Activated T-cell treated with anti-CD3 and anti-CD28 coated beads for 48 hours (primary cell): ENCODE measurements at places on chromosomes 1 and 21.

GRCh38 chr21:44865561-44866280 is 7.8 kb downstream of the PTTG1IP start:
- DNase-seq, result no peak

- DNase-seq, result no peak
Measured at GRCh38 chr1:109269212-109269980, 13.5 kb downstream of the PSRC1 start.

GRCh38 chr1:5599541-5599940 is 392.7 kb downstream of the NPHP4 start:
- DNase-seq, result no peak

DNA sequence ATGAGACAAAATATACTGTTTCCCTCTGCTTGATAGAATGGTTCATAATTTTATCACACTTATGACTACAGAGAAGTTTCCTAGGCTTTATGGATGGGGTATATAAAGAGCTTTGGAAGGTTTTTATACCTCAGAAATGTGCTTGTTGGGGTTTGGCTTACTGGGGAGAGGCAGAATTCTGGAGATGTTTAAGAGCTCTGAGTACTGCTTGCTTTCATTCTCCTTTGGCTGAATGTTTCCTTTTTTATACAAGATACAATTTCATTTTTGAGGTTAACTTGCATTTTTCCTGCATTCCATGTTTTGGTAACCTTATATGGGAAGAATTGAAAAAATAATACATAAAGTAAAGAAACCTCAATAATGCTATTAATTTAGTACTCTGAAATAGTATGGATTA is 157.7 kb upstream of the COL11A1 start:
- no peak for DNase-seq

- no peak for DNase-seq
Measured at GRCh38 chr1:9115351-9116205, 13.3 kb downstream of the GPR157 start.

DNA sequence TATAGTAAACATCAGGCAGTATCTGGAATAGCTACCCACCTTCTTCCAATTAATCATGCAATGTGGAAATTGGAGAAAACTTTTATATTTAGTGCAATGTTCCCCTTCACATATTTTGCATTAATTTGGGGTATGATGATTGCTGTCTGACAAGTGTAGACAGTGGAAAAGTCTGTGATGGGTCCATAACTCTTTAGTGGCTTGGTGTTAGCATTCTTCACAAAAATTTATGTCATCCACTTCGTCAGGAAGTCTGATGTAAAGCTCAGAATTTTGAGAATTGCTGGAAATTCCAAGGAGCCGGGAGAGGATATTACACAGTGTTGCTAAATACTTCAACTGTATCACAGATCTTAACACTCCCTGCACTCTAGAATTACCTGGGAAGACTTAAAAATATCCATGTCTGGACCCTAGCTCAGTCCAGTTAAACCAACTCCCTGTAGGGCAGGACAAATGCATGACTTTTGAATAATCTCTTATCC is 549.7 kb upstream of the PLXNA2 start:
- no peak for DNase-seq

DNA sequence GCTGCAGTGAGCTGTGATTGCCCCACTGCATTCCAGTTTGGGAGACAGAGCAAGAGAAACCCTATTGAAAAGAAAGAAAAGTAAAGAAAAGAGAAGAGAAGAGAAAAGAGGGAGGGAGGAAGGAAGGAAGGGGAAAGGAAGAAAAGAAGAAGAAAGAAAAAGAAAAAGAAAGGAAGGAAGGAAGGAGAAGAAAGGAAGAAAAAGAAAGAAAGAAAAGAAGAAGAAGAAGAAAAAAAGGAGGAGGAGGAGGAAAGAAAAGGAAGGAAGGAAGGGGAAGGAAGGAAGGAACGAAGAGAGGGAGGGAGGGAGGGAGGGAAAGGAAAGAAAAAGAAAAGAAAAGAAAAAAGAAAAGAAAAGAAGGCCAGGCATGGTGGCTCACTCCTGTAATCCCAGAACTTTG is 10.2 kb downstream of the SLC5A9 start:
- no peak for DNase-seq

DNA sequence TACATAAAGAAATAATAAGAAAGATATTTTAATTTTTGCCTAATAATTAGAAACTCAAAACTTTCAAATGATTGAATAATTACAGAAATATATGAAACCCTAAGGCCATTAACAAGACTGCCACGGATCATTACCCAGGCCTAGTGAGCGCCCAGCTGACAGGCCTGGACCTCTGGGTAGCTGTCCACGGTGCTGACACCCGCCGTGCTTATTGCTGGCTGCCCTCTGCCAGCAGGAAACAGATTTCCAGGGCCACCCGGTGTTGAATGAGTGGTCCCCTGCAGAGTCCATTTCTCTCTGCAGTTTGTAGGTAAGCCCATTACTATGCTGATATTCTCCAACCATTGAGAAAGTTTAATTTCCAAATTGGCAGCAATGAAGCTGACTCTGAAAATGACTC is 254.4 kb upstream of the GJB5 start:
- DNase-seq, result no peak

GRCh38 chr1:51654000-51654399 is 37.1 kb downstream of the OSBPL9 start:
- no peak for DNase-seq

DNA sequence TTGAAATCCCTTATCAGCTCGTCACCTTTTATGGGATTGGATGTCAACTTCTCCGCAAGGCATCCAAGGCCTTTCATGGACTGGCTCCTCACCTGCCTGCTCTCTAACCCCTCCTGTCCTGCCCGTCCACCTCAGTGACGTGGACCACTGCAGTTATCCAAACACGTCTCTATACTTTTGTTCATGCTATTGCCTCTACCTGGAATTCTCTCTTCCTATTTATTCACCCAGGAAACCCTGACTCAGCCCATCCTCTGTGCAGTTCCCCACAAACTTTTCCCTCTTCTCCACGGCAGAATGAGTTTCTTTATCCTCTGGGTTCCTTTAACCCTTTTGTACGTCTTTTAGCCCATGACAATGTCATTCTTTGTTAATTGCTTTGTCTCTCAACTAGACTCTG is 5.1 kb upstream of the UTP25 start:
- DNase-seq, result no peak

- DNase-seq, result no peak
Measured at GRCh38 chr1:6178751-6179563, 1.2 kb downstream of the CHD5 start.

- DNase-seq, result no peak
Measured at GRCh38 chr1:156128308-156128653, 13.8 kb downstream of the LMNA start.

DNA sequence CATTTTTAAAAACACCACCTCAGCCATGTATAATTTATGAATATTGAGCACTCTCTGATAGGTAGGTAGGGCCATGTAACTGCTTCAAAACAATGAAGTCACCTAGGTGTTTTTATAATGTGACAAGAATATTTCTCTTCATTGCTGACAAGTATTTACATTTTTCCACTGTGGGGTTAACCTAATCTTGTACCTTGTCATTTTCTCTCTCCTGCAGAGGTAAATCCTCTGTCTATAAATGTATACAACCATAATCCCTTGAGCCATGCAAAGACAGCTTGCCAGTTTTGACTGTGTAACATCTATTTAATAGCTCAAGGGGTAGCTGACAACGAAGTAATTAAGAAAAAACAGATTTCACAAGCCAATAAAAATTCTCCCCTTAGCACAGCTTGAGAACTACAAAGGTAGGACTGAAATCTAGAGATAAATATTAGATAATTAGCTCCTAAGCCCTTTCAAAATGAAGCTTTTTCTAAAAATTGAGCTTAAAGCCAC is 137.6 kb upstream of the POGK start:
- no peak for DNase-seq

GRCh38 chr1:64892576-64893573 is 73.5 kb downstream of the JAK1 start:
- no peak for DNase-seq

- no peak for DNase-seq
Measured at GRCh38 chr1:214550013-214550856, 1.2 kb downstream of the PTPN14 start.

- DNase-seq, result peak; percentile 23
Measured at GRCh38 chr1:59814901-59815825, at the start of gene HOOK1. Gene HOOK1, plus strand, starts transcription at chr1:59814949. Its CDS starts 169 bp downstream, at chr1:59815118.

DNA sequence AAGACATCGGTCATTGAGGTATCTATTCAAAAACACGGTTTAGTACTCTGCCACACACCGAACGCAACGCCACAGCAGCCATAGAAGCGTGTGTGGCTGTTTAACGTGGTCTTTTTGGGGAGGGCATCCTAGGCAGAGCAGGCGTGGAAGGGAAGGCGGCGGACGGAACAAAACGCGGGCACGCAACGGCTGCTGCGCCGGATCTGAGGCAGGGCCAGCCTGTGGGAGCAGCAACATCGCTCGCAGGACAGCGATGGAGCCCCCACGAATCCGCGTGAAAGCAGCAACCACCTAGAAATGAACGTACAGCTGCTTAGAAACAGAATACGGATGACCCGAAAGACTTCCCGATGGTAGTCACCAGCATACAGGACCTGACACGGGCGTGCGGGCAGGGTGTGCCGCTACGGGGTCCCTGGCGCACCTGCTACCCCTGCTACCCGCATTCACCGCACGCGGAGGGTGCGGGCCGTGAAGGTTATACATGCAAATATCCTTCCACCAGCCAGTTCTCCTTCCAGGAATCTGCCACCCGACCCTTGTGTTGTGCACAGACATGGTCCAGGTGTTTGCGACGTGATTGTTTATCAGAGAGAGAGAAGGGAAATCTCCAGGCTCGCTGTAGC is 114.4 kb upstream of the COL6A1 start:
- DNase-seq, result no peak

DNA sequence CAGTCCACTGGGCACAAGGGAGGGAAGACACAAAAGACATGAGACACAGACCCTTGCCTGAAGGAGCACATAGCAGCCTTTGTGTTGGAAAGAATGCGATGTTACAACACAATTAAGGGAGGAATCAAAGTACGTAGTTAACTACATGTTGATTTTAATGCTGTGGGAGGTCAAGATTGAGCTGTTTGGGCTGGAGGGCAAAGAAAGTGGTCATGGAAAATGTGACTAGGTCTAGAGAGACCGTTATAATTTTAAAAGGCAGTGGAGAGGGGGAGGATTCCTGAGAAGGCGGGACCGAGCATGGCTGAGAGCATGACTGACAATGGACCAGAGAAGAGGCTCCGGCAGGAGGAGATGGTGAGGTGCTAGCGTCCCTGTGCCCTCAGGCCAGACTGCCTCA is 111.8 kb upstream of the ATP1A1 start:
- DNase-seq, result no peak

DNA sequence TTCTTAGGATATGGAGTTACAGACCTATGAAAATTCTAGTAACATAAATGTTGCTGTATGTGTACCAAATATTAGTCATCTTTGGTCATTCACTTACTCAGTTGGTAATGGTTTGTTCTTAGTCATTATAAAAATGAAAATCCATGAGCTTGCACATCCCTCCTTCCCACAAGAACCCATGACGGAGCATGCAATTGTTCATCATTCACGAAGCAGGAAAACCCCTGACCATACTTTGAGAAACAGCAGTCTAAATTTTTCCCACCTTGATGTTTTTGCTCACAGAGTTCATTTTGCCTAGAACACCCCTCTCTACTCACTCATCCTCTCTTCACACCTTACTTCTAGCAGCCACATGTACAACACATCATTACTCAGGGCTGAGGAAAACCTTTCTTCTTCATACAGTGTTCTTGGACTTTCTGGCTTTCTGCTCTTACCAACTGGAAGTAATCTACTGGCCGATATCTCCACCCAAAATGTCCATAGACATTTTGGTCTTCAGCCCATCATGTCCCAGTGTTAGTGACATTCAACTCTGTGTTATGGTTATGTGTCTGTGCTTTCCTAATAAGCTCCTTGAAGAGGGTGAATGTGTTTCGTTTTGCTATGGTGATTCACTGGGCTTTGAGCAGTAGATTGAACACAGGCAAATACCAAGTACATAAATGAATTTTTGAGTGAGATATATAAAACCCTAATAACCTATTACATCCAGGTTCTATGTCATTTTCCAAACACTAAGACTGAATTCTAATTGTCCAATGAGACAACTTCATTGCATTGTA is 189.9 kb downstream of the ZC3H11B start:
- no peak for DNase-seq

DNA sequence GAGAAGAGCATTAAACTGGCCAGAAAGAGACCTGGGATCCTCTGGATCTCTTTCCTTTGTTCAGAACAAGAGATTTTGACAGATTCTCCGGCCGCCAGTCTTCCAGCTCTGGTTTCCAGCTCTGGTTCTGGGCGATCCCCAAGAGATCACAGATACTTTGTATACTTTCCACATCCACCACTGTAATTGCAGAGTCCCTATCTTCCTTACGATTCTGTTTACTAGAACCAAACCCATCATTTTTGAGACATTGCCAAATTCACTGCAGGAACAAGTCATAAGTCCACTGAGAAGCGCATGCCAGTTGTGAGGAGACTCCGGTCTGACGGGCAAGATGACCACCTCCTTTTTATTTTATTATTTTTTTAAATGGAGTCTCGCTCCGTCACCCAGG is 505.2 kb downstream of the SMYD3 start:
- no peak for DNase-seq

DNA sequence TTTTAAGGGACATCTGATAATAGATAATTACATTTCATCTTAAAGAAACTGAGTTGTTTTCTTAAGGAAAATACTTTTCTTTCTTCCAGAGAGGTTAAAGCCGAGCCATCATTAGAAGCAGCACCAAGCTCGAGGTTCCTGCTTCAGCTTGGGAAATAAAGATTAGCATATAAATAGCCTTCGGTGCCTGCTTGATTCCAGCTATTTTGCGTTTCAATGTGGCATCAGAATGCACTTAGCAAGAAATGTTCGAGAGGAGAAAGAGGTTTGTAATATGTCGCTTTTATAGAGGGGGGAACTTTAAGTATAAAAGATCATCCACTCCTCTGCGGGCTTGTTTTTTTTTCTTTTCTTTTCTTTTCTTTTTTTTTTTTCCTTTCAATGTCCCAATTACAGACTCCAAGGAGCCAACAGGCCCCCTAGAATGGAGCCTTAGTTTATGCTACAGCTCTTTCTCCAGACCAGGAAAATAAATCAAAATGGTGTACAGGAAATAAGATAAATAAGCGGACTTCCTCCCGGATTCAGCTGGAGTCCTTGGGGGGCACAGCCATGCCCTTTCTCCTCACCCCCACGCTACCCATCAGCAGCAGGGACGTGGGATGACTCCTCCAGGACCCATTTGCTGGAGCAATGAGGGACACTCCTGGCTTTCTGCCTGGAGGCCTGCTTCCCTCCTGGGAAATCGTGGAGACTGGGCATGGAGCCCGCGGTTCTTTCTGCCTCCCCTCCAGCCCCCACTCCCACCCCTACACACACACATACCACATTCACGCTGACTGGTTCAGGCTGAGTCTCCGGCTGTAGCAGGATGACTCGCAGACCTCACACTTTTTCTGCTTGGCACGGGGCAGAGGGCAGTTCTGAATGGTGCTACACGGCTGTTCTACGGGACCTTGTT is 131.6 kb downstream of the RRAGC start:
- DNase-seq, result no peak

- DNase-seq, result no peak
Measured at GRCh38 chr1:199202331-199202730, 563.5 kb downstream of the PTPRC start.

GRCh38 chr1:240909701-240910457 is 297.9 kb upstream of the GREM2 start:
- no peak for DNase-seq

- DNase-seq, result no peak
Measured at GRCh38 chr1:155944444-155944799, 3.0 kb downstream of the RXFP4 start.

GRCh38 chr1:94383966-94384408 is 34.2 kb upstream of the ABCD3 start:
- DNase-seq, result no peak
